ENCODE measurements at places on chromosomes 2 and 18.

- DNase-seq, result no peak
Observed at GRCh38 chr2:55144922-55145820, 86.9 kb downstream of the CLHC1 start.

- DNase-seq, result no peak
Observed at GRCh38 chr18:58362829-58363271, 266.0 kb downstream of the ALPK2 start.

GRCh38 chr2:33777786-33778185 is 178.7 kb upstream of the FAM98A start:
- DNase-seq, result no peak

DNA sequence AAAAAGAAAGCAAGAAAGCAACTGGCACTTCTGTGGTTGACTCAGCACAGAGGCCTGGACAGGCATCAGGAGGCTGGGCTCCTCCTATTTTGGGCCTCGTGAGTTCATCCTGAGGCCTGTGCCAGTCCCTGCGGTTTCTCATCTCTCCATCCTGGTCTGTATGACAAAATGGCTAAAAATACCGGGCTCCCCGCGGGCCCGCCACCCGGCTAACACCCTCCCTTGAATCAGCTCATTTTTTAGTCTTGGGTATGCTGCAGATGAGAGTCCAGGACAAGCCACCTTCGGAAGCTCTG is 62.3 kb upstream of the YWHAQ start:
- no peak for DNase-seq

DNA sequence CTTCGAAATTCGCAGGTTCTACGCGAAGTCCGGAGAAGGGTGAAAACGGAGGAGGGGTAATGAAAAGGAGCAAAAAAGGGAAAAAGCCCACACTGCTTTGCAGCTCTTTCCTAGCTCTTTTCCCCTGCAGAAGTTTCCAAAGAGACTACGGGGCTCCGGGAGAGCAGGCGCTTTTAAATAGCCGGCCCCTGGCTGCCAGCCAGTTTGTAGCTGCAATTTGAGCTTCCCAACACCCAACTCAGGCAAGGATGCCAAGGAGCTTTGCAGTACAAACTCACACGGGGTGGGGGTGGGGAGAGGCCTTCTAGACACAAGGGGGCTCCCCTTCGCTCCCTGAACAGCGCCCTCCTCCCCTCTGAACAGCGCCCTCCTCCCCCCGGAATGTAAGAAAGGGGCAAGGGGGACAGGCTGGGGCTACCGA is at the start of gene IGFBP5:
TSS of gene IGFBP5 (minus strand) at position 149 of the 421 bp plus-strand sequence. CDS start 774 bp downstream, outside the sequence.
- DNase-seq, result no peak

DNA sequence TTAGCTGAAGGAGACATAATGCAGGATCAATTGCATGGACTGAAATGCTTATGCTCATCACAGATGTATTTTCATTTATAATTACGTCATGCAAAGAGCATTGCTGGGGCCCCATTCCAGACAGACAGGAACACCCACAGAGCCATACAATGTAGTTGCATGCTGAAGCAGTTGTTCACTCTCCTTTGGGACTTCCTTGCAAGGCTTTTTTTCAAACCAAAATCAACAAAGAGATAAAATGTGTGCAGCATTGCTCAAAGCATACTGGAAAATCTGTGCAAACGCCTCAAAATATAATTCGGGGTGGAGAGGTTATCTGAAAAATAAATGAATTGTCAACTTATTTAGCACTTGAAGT is 463.2 kb downstream of the CDH2 start:
- no peak for DNase-seq
